ENCODE measurements at places on chromosomes 2 and 18.

- DNase-seq: no peak
Measured at GRCh38 chr2:79085382-79085781, 2.4 kb downstream of the REG1B start.

GRCh38 chr2:162025121-162025911, 48.7 kb downstream of the DPP4 start:
- DNase-seq: peak; percentile 50

- peak; percentile 75 for DNase-seq
Measured at GRCh38 chr2:52342458-52342857, 1310.5 kb upstream of the NRXN1 start.

GRCh38 chr18:56841836-56842235, 190.7 kb downstream of the WDR7 start:
- DNase-seq: peak; percentile 63

DNA sequence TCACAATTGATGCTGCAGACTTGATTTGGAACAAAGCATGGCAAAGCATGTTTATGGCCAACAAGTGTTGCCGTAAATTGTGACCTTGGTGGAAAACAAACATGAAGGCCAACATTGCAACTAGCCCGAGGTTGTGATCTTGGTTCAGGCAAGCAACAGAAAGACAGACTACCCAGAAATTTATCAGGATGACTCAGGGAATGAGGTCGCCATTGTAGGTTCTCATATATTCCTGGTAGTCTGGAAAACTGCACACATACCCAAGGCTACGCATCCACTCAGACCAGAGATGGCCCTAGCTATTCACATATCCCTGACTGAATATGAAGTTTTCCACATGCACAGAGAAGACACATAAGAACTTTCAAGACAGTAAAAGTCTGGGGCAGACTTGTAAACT, 30.1 kb downstream of the CYP1B1 start:
- DNase-seq: peak; percentile 53

DNA sequence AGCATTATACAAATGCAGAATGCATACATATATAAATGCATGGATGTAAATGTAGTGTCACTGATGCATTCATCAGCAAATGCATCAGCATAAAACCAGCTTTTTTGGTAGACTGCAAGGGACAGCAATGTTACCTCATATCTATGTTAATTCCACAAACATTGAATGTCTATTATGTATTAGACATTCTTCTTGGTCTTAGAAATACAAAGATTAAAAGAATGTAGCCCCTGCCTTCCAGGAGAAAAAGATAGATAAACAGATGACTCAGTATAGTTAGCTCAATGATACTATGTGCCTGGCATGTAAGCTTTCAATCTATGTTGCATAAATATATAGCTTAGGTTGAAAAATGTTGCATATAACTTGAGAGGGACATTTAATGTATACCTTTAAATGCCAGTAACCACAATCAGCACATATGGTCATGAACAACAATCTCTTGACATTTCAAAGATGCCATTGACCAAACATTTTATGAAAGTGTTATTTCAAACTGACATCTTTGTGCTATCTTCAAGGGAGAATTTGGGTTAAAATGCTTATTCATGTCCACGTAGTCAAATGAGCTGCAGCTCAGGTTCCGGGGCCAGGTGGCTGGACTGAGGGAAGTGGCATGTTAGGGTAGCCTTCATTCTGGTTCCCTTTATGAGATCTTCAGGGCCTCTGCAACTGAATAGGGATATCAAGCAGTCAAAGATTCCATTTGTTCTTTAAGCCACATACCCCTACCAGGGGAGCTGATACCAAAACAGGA, 45.2 kb upstream of the GCG start:
- peak; percentile 86 for DNase-seq

DNA sequence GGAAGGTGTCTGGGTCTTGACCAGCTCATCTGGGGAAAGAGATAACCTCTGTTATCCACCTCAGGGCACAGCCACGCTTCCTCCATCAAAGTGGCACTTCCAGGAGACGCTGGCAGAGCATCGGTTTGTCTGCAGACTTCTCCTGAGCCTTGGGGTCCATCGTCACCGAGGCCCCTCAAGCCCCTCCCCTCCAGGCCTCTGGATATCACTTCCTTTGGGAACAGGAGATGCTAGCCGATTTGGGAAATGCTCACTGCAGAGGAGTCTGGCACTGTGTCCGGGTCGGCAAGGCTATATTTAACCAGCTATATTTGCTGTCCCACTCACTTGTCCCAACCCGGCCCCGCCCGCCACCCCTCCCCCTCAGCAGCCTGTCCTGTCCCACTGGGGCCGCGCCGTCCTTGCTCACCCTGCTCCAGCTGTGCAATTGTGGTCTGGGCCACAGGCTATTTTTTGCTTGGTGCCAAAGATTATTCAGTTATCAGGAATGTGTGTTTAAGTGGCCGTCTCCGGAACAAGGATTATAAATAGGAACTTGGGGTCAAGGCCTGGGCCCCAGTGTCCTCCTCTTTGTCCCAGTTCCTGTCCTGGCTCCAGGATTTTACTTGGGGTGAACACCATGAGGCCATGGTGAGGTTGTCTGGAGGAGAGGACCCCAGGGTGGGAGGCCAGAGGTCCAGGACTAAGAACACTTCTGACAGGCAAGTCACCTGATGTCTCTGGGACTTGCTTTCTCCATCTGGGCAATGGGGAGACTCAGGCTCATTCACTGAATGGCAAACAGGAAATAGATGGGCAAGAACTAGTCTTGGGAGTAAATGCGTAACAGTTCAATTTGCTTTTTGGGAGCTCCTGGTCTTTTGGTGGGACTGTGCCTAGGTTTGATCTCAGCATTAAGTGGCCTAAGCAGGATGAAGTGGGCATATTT, 263.6 kb downstream of the DYSF start:
- peak; percentile 69 for DNase-seq

DNA sequence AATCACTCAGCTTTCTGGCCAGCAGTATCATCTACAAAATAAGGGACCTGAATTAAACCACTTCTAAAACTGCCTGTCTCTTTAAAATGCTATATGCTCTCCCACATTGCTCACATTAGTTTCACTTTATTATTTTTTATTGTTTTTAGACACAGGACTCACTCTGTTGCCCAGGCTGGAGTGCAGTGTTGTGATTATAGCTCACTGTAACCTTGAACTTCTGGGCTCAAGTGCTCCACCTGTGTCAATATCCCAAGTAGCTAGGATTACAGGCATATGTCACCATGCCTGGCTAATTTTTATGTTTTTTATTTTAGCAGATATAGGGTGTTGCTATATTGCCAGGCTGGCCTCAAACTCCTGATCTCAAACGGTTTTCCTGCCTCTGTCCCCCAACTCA, 591.3 kb upstream of the ZNF804A start:
- no peak for DNase-seq

- no peak for DNase-seq
Measured at GRCh38 chr2:46018773-46019591, 278.2 kb upstream of the EPAS1 start.

GRCh38 chr18:13398631-13399030, 180.1 kb downstream of the LDLRAD4 start:
- no peak for DNase-seq

GRCh38 chr18:68803356-68803755, 5.5 kb downstream of the CCDC102B start:
- DNase-seq: peak; percentile 95

GRCh38 chr2:171069286-171069956, 91.3 kb downstream of the TLK1 start:
- no peak for DNase-seq

GRCh38 chr2:100034431-100034830, 108.0 kb downstream of the AFF3 start:
- DNase-seq: no peak

DNA sequence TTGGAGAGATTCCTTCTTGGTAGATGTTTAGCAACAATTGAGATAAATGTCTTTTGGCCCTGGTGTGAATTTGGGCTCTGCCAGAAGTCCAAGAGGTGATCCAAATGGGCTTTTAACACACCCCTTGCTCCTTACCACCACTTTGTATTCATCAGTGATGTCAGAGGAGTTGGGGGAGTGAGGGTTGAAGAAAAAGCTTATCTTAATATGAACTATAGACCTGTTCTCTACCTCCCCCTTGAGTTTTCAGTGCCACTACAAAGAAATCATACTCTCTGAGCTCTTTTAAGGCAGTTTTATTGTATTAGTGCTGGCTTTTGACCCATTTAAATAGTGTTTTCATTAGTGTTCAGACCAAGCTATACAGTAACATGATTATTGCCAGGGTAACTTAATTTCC, 229.1 kb downstream of the PHLPP1 start:
- no peak for DNase-seq

DNA sequence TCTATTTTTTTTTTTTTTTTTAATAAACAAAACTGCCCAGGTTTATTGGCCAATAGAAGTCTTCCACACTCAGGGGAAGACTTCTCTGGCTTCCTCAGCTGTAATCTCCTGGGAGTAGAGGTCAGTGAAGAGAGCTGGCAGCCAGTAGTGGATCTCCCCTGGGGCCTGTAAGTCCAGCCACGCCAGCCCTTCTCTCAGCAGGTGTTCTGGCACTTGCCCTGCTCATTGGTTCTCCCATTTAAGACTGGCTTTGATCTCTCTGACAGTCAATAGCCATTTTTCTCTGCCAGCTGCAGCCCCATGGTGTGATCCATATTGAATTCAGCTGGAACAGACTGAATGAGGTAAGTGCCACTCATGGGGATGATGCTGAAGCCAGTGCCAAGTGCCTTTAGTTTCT, 170.6 kb upstream of the SPHKAP start:
- no peak for DNase-seq

DNA sequence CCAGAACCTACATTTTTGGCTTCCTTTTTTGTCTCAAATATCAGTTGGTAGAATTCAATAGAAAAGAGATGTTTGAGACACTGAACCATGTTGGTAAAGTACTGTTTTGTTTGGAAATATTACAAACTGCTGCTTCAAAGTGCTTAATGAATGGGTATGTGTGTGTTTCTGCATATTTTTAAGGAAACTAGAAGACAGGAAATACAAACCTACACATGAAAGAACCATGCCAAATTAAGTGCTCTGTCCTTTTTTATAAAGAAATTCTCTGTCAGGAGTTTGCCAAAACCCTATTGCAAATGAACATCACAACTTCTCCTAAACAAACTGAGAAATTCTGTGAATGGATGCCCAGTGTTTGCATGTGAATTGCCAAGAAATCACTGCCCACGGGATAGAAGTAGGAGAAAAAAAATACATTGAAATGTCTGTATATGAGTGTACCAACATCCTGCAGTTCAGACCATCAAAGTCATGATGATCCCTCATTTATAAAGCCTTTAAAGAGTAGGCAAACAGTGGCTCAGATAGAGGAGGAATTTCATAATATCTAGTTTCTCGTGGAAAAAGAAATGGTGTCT, 69.6 kb upstream of the RND3 start:
- no peak for DNase-seq

DNA sequence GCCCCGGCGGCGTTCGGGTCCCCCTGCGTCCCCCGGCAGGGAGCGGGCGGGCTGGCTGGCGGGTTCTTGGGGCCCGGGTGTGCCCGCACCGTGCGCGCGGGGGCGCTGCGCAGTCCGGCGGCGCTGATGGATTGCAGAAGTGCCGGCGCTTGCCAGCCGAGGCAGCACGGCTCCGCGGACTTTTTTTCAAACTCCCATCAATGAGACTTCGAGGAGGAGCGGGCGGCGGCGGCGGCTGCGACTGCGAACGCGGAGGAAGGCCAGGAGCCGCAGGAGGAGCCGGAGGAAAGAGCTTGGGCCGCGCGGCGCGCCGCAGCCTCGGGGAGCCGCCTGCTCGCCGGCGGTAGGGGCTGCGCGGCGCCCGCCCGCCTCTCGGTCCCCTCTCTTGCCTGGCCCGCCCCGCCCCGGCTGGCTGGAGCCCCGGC, at the start of gene GLI2:
Gene GLI2, plus strand, starts transcription at position 123 of the 425 bp plus-strand sequence. CDS start 61,453 bp downstream, outside the sequence.
- DNase-seq: peak; percentile 95

- no peak for DNase-seq
Measured at GRCh38 chr2:23953625-23954024, 13.4 kb downstream of the UBXN2A start.

- DNase-seq: peak; percentile 72
Measured at GRCh38 chr2:169705927-169706326, 11.7 kb downstream of the PHOSPHO2 start.

- DNase-seq: no peak
Measured at GRCh38 chr2:168501466-168502065, 45.5 kb downstream of the CERS6 start.

DNA sequence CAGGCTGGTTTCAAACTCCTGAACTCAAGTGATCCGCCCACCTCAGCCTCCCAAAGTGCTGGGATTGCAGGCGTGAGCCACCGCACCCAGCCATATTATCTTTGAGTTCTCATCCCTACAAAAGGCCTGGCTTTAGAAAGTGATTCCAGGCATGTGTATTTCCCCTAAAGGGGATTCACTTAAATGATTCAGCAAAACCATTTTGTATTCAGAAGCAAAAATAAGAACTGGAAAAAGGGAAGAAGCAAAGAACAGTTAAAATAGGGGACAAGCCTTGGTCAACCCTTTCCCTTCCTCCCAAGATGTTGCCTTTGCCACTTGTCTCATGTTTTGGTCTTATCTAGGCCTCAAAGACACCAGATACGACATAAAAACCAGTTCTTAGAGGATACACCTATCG, 10.5 kb downstream of the TM4SF20 start:
- DNase-seq: no peak

DNA sequence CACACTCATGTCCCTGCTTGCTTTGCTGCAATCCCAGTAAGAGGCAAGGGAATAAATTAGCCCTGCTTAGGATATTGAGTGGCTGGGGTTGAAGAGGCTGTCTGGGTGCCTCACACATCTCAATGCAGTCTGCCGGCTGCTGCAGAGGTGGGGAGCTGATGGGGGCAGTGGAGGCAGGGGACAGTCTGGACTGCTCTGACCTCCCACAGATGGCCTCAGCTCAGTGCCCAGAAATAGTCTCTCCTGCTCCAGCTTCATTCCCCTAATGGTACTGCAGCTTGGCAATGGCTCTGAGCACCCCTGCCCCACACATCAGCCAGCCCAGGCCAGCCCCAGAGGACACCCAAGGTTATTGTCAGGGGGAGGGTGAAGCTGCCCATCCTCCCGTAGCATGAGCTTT, 21.5 kb upstream of the TNS1 start:
- DNase-seq: no peak

GRCh38 chr18:46250812-46251173, 146.6 kb downstream of the HAUS1 start:
- DNase-seq: no peak

DNA sequence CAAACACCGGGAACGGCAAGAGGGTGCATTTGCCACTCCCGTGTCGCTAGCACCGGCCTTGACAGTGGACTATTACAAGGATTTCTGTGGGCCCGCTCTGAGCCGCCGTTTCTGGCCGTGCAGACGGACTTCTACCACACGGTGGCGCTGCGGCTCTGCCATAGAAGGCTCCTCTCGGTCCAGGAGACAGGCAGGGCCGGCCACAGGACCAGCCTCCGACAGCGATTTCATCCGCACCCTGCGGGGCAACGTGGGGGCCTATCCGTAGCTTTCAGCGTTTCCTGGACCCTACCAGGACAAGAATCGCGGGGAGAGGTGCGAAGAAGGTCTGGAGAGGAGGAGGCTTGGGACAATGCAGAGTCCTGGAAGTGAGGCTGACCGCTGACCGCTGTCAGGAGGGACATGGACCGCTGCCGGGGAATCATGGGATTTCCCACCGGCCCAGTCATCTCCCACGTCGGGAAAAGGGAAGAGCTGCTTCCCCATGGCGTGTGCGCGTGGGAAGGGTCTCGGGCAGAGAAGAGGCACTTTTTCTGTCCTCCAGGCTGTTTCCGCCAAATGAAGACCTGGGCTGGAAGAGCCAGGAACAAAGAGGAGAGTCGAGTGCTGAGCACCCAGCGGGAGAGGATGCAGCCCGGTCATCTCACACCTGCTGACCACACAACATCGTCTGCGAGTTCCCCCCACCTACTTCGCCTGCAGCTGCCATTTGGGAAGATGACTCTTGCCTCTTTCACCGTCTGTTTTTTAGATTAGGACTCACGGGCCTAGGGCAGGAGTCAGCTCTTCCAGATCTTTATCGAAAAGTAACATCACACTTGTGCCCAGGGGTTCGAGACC, 35.5 kb upstream of the HAAO start:
- DNase-seq: peak; percentile 75
